ENCODE measurements at places on chromosomes 12 and 14.
A peak's percentile ranks its signal among the peaks of the same experiment; 100 is the strongest.

DNA sequence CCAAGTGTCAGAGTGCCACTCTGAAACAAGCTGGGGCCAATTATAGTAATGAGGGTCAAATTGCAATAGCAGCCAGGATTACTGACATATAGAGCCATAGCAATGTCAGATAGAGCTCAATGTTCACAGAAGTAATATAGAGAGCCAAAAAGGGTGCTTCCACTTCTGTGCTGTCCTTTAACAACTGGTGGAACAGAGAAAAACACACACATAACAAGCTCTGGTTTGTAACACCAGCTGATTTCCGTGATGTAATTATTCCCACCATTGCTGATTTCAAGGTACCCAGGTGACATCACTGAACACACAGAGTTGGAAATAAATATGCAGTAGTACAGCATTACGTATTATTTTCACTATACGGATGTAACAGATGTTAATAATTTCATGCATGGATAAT is 3.0 kb upstream of the CLEC2B start:
- no peak for DNase-seq

DNA sequence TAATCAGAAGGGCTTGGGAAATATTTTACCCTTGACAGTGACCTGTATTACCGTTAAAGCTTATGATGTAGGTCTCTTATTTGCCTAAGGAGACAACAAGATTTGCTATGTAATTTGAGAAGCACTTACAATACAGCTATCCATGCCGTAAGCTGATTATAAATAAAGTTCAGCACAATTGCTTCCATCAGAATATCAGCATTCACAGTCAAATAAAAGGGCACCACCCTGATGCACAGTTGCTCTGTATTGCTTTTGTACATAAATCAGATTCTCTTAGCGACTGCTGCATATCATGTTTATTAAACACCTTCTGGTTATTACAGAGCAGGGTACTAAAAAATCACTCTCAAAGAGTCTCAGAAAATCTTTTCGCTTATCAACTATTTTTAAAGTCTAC is 67.3 kb upstream of the VRK1 start:
- no peak for DNase-seq

DNA sequence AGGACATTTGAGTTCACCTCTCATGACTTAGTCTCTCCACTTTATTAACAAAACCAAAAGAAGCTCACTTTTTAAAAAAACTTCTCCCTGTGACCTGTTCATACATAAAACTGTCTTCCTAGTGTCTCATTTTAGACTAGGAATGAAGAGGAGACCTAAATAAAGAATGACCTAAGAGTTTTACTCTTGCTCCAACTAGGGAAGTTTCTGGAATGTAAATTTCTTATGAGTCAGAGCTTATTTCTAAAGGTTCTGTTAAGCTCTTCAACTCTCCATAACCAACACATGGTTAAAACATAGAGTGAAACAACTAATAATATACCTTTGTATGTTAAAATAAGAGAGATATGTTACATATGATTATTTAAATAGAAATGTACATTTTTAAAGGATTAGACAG is 369.8 kb downstream of the EMP1 start:
- DNase-seq, result no peak

DNA sequence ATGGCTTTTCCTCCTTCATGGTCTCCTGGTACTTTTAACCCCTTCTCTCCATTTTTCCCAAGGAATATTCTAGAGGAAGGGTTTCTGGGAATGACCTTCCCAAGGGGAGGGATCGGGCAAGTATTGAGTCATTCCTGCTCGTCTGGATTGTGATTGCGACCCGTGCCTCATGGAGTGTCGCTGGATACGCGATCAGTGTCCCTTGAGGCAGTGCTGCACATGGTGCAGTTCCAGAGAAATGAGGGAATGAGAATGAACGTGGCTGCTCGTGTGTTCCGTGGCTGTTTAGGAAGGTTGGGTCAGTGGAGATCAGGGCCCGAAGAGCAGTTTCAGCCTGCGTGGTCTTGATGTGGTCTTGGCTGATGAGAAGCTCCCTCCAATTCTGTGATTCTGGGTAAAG is 234.4 kb downstream of the CACNA1C start:
- no peak for DNase-seq

- DNase-seq, result no peak
Measured at GRCh38 chr12:107679336-107679735, 6.3 kb upstream of the PWP1 start.

DNA sequence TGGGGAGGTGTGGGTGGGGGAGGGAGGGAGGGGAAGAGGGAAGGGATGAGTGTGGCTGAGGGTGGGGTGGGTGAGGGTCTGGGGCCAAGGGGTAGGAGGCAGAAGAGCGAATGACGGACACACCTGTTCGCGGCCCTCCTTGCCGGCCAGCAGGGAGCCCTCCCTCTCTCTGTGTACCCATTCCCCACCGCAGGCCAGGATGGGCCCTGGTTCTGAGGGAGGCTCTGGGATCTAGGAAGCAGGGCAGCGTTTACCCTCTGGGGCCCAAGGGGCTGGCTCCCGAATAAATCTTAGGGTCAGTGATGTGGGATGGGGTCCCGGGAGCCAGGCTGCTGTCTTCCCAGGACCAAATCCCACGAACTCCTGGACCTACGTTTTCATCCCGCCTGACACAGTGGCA is 46.0 kb upstream of the ESRRB start:
- DNase-seq, result no peak

GRCh38 chr14:50830044-50830931 is 674 bp downstream of the NIN start:
- peak; percentile 51 for DNase-seq

DNA sequence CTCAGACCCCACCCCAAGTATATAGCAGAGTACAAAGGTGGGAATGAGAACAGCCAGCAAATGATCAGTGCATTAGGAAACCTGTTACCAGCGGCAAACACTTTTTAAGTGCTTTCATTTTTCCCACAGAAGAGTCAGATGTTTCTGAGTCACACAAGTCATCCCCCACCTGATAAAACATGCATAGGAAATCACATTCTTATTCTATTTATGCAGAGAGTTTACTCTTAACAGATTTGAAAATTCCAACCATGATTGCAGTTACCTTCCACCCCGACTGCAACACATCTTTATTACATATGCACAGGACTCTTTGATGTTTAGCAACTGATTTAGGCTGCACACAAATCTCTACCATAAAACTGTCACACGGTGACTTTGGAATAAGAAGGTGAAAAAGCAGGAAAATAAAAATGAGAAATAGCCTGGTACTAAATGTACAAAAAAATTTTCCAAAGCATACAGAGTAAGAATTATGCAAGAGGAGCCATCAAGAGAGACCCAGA is 236.4 kb downstream of the PAWR start:
- no peak for DNase-seq

- DNase-seq, result no peak
Measured at GRCh38 chr12:55717011-55718007, 1.5 kb downstream of the BLOC1S1 start.

DNA sequence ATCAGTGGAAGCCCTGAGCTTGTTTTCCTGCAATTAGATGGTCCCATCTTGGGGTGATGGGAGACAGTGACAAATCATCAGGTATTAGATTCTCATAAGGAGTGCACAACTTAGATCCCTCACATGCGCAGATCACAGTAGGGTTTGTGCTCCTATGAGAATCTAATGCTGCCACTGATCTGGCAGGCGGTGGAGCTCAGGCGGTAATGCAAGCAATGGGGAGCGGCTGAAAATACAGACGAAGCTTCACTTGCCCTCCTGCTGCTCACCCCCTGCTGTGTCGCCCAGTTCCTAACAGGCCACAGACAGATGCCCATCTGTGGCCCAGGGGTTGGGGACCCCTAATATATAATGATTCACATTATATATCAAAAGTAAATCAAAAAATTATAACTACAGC is 258.8 kb upstream of the USP15 start:
- no peak for DNase-seq

DNA sequence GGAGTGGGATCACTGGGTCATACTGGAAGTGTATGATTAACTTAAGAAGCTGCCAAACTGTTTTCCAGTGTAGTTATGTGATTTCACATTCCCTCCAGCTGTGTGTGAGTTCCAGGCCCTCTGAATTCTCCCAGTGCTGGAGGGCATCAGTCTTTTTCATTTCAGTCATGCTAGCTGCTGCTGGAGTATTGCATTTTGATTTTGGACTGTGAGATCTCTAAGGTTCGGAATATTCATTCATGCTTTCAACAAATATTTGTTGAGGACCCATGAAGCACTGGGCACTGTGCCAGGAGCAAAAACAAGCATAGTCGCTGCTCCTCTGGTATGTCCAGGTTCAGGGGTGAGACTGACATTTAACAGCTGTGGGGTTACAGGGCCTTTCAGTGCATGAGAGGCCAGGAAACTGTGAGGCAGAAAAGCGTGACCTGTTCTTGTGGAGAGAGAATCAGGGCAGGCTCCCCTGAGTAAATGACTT is 133.2 kb downstream of the SCARB1 start:
- DNase-seq, result no peak

DNA sequence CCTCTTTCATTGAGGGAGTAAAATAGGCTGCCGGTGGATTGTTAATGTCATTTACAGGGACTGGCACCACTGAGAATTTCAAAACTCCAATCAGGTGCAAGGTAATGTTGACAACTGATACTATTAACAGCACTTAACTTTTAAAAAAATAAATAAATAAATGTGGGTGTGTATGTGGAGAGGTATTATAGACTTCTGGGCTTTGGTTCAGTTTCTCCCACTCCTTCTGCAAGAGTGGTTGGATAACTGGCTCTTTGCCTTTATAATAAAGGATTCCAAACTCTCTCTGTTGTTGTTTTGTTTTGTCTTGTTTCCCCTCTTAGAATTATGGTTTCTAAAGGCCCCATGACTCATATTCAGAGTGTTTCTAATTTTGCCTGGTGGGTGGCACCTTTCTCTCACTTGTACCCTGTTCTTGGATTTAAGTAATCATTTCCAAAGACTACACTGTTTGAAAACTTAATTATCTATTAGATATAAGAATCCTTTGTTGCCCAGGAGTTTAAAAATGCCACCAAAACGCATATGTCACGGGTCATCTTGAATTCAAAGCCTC is 151.6 kb upstream of the ARID2 start:
- DNase-seq, result no peak

DNA sequence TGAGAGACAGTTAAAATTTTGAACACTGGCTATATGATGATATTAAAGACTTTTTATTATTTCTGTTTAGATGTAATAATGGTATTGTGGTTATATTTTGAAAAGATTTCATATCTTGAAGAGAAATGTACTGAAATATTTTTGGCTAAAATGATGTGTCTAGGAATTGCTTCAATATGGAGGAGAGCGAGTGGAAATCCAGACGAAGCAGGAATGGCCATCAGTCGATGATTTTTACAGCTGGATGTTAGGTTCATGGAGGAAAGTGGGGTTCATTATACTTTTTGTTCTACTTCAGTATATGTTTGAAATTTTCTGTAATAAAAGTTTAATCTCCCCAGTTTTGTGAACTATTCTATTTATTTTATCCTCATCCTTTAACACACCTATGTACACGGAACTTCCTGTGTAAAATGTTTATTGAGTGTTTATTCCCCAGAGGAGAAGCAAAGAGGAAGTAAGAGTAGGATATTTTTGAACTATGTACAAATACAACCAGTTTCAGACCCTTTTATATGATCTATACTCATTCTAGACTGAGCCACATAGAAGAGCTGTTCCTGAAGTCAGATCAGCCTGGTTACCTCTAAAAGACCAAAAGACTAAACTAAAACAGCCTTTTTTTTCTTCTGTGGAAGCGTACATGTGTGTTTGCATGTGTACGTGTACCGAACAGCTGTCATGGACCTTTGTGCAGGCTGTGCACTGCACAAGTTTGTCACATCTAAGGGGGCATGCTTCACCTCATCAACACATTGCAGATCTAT is 211.0 kb upstream of the NUDT4 start:
- DNase-seq, result no peak

DNA sequence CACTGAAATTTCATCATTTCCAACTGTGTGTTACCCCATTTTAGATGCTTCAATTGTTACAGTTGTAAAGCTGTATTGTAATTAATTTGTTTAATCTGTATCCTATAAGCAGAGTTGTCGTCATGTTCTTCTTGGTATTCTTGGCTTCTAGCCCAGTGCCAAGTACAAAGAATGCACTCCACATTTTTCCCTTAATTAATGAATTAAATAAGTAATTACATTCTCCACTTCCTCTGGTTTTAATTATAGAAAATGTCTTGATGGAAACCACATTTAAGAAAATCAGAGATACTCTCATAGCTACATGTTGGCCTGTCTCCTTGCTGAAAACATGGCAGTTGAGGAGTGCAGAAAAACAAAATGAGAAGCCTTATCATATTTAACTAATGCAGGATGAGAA is 746 bp downstream of the DNAI7 start:
- no peak for DNase-seq

DNA sequence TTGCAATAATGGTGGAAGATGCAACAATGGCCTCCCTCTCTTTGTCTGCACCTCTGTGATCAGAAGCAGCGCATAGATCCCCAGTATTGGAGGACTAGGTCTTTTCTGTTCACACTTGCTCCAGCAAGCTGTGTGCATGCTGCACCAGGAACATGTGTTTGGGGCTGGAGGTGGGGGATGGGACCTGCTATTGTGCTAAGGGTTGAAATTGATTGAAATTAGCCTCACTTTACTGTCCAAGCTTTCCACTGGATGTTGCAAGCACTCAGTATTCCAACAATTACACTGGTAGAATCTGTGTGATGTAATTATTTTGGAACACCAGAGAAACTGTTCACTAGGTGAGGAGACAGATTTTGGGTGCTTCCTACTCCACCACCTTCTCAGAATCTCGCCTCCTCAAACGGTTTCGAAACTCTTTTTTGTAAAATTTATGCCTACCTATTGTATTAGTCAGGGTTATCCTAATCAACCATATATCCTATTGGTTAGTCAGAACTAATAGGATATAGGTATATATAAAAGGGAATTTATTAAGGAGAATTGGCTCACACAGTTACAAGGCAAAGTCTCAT is 35.6 kb downstream of the IFT81 start:
- DNase-seq, result no peak

- DNase-seq, result no peak
Measured at GRCh38 chr12:77488041-77488620, 342.6 kb upstream of the NAV3 start.

GRCh38 chr14:72909163-72909562 is 15.3 kb upstream of the DPF3 start:
- DNase-seq, result no peak

DNA sequence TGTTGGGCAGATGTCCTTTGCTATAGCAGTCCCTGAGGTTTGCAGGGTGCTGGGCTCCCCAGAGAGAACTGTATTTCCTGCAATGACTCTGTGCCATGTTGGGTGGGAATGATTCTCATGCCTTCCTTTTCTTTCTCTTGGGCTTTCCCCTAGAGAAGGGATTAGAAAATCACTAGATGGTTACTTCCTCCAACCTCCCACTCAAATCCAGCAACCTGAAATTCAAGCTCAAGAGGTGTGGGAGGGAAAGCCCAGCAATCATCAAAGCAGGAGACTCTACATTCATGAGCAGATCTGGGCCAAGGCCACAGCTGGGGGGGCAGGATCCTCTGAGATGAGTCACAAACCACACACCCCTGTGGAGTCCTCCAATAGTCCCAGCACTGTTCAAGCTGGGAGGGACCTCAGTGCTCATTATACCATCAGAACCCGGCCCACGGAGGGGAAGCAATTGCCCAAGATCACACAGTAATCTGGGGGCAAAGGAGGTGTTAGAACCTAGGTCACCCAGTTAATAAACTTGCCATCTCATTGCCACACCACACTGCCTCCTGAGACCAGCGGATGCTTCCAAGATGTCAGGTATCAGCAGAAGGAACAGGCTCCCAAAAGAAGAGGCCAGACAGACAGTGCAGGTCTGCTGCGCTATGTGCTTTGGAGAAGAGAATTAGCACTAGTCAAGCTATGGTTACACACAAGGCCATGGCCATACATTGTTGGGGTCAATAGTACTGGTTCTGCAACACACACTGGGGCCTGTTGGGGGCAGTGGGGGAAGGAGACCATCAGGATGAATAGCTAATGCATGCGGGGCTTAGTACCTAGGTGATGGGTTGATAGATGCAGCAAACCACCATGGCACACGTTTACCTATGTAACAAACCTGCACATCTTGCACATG is 65.7 kb downstream of the TTC9 start:
- DNase-seq, result no peak

All from effector CD8-positive, alpha-beta T cell (primary cell).